Mesenteric fat pad (tissue), 1 donor: ENCODE measurements at places on chromosomes 1 and 21. TPM values are rescaled to one million over a fixed set of nuclear protein-coding genes. Genes with fewer than 3 reads are reported as not detected.

The CDKN2C gene
- total RNA-seq, result 33.1 TPM

The OR2T35 gene
- total RNA-seq, result not detected

The RPE65 gene
- not detected for total RNA-seq

The MTARC2 gene
- total RNA-seq, result 45.2 TPM

The CSMD2 gene
- 1.3 TPM for total RNA-seq

DNA sequence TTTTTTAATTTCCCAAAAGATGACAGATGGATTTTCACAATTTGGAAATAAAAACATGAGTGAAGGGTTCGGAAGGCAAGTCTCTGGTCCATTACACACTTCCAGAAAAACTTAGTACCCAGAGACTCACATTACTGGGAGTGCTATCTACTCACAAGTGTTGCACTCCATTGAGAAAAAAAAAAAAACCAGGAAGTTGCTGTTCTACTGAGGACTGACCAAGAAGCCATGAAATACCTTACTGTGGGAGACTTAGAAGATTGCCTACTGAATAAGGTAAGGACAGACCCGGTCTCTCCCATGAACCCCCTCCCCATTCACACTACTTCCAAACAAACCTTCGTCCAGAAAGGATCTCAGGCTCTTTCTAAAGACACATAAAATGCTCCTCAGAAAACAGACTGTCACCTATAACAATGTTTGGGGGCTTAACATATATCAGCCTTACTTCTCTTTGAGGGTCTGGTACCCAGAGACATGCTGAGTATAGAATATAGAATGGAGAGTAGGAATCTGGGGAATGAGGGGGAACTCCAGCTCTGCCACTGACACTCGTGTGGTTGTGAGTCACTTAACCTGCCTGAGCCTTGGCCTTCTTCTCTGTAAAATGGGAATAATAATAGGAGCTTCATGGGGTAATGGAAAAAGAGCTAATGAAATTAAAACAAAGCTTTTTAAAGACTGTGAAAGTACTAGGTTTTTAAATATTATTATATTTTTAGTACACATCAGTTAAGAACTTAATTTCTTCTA is 1.4 kb downstream of the MAB21L3 start:
- DNase-seq, result no peak

GRCh38 chr1:85319491-85319890 is 43.1 kb upstream of the BCL10 start:
- no peak for DNase-seq

DNA sequence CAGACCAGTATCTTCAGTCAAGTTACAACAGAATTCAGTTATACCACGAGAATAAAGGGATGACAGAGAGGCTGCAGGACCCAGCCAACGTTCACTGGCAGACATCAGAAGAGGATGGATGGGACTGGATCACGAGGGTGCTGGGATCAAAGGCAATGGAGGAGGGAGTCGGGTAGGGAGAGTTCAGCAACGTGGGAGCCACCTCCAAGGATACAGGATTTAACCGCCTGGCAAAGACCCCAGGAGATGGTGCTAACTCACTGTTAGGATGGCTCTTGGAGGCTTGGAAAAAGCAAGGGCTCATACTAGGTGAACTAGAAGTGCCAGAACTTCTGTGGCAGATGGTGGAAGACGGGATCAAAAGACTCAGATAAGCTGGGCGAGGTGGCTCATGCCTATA is 99.1 kb upstream of the DISP3 start:
- DNase-seq, result no peak

- DNase-seq, result no peak
These were observed 21.8 kb upstream of the OTUD3 start for GRCh38 chr1:19860418-19860817.

DNA sequence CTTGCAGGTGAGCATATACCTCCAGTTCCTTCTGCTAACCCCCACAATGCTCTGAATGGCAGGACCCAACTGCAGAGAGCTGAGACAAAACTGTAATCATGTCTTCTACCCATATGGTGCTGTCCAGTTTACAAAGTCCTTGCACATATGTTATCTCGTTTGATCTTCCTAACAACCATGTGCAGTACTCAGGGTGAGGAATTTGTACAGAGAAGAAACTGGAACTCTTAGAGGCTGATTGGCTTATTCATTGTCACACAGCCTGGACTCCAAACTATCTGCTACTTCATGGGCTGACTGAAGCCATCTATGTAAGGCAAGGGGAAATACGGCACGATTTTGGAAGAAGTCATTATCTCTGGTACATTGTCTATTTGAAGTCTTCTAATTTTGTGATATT is 191.1 kb downstream of the TNR start:
- no peak for DNase-seq

GRCh38 chr1:26389604-26390247 is 17.2 kb upstream of the ZNF683 start:
- no peak for DNase-seq

GRCh38 chr1:215894617-215895016 is 327.5 kb downstream of the KCTD3 start:
- DNase-seq, result no peak

GRCh38 chr1:184254849-184255248 is 132.0 kb upstream of the C1orf21 start:
- DNase-seq, result no peak

DNA sequence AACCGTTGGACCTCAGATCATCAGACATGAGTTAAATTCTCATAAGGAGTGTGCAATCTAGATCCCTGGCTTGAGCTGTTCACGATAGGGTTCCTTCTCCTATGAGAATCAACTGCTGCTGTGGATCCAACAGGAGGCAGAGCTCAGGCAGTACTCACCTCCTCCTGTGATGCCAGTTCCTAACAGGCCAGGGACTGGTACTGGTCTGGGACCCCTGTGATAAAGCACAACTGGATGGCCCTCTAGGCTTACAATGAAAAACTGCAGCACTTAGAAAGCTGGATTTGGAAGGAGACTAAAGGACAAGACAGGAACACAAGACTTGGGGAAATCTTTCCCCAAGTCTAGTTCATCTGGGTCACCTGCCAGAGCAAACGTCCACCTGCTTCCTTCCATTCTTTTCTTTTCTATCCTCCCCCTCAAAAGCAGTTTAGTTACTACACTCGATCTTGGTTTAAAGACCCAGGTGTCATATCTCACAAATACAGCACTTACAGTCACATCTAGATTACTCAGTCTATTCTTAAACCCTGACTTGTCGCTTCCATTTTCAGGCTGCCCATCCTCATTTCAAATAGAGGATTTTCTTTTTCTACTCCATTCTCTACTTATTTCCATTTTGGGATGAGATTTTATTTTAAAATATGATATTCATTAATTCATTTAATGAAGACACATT is 59.8 kb downstream of the PTPN14 start:
- no peak for DNase-seq
